Stimulated activated CD8-positive, alpha-beta memory T cell treated with anti-CD3 and anti-CD28 coated beads, Interleukin-4, amount 100 ng/mL, for 4 hours (primary cell): ENCODE measurements at places on chromosomes 5 and 9.

GRCh38 chr5:16144416-16144815, 35.2 kb downstream of the MARCHF11 start:
- DNase-seq = no peak

DNA sequence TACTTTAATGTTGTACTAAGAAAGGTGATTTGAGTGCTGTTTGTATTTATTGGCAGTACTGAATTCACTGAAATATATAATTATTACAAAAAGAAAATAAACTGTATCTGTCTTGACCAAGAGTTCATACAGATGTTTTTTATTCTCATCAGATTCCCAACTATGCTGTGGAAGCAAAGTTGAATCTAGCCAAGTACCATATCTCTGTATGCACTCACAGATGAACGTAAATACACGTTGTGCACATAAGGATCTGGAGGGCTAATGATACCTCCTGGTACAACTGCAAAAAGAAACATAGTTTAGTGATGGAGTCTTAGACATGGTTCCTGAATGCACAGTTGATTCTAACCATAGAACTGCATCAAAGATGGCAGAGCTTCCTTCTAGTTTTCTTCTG, 169.4 kb downstream of the CD180 start:
- no peak for DNase-seq

DNA sequence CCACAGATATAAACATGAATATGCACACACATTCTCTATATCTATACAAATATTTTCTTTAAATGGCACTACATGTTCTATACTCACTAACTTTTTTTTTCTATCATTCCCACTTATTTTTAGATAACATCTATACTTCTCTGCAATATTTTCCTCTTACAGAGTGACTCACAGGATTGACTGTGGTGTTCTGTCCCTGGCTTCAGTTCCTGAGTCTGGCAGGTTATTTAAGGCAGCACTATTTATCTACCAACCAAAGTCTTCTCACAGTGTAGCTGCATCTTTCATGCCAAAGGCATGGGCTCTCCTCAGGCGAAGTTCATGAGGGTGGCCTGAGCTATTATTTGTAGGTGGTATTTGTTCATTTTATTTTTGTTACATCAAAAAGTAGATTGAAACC, 409.0 kb downstream of the PRR16 start:
- DNase-seq = no peak

DNA sequence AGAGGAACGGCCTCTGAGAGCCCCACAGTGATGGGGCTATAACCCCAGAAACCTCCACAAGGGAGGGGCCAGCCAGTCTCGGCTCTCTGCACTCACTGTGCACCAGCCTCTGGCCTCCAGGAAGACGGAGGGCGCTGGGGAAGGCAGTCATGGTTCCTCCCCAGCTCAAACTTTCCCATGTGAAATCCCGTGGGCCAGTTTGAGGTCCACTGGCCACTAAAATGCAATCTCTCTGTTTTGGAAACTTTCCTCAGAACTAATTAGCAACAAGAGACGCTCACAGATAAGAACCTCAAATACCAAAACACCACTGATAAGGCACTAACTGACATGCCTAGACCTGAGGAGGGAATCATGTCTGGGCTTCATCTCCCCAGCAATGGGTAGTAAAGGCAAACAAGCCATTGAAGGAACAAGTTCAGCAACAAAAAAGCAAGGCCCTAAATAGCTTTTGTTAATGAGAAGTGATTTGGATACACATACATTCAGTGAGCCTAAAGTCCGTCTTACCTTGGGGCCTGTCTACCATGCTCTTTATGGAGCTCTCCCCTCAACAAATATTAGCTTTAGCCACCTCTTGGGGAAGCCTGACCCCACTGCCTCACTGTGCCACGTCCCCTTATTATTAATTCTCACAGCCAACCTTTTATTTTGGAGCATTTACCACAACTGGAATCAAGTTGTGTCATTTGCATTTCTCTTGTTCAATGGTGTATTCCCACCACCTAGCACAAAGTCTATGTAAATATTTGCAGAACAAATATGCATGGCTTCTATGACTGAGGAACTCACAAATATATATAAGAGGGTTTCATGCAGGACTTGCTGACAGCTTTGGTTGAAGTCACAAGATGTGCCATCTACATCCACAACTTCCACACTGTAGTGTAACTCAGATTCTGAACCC, 56.1 kb upstream of the GLRX start:
- no peak for DNase-seq

DNA sequence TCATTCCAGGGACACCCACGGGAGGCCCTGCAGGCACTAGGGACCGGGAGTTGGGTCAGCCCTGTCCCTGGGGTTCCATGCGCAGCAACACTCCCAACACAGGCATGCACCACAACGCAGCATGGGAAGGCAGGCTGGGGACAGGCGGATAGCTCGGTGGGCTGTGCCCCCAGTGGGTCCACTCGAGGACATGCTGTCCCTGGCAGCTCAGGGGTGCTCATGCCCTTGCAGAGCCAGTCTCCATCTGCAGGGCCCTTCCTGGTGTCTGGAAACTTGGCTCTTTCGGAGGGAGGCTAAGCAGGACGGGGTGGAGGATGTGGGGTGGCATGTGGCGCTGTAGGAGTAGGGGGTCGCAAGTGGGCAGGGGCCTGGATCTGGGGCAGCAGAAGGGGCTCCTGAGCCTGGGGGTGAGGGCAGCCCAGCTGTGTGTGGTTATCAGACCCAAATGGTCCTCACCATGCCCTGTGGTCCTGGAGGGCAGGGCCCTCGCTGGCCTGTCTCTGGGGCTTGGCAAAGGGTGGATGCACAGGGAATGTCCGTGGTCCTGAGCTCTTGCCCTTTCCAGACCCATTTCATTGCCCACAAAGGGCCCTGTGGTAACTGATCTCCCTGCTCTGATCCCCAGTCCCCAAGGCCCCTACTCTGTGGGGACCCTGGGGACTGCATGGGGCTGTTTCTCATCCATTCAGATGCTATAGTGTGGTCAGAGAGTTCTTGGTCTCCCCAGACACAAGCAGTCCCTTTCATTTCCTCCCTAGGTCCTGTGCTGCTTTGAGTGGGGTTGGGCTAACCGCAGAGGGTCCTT, 90.3 kb upstream of the PHYKPL start:
- no peak for DNase-seq

- DNase-seq = no peak
These were observed 67.3 kb upstream of the GRAMD2B start for GRCh38 chr5:126355940-126356339.

DNA sequence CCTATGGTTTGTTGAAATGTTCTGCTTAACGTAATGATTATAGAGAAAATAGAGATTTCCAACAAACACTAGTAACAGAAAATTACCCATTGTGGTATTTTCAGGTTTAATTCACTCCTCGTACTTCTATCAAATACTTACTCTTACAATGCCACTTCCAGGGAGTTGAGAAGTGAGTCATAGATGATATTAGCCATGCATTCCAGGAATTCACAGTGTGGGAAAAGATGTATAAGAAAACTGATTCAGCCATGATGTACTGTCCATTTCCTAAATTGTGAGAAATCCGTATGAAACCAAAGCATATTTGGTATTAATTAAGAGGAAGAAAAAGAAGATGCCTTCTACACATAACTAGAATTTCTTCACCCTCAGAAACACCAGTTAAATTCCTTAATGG, 1854.6 kb upstream of the WWC1 start:
- DNase-seq = no peak

GRCh38 chr5:16051246-16051755, 128.3 kb downstream of the MARCHF11 start:
- no peak for DNase-seq

- no peak for DNase-seq
These were observed 356.1 kb upstream of the KIF2A start for GRCh38 chr5:61949679-61950435.

- no peak for DNase-seq
These were observed 81.3 kb upstream of the IER5L start for GRCh38 chr9:129259375-129259774.
